ENCODE measurements at places on chromosomes 1 and 21.
A peak's percentile ranks its signal among the peaks of the same experiment; 100 is the strongest.

GRCh38 chr1:178503849-178504248 lies 7.1 kb upstream of the CLEC20A start:
- DNase-seq, result no peak

DNA sequence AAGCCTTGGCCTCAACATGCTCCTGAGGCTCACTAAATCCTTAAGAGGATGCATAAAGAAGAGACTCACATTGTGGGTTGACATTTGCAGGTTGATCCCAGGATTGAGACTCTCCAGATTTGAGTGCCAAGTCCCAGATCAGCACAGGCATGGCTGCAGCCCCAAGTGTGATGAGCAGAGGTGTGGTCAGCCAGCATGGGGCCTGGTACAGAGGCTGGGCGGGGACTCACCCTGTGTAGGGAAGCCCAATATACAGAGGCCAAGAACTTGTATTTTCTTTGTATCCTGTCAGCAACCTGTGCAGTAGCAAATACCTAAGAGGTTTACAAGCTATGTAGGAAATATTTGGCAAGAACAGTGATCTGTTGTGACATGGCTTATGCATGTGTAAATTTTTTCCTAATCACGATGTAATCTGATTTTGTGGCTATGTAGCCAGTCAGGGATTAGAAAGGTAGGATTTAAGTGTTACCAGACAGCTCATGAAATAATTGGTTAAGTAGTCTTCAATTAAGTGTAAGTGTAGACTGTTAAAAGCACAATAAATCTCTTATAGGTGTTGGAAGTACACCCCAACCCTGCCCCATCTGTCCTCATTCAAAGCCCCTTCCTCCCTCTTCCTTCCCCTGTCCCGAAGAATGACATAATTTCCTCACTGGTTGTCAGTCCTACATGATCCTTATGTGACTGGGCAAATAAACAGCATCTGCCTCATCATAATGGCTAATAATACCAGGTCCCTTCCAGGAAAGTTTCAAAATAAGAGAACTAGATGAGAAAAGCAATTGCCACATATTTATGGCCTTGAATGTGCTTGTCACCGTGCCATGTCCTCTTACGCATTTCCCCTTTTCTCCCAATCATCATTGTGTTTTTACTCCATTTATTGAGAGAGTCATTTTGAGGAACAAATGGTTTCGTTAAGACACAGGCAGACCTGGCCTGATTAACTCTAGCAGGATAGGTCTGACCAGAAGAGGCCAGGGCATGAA lies 120.9 kb downstream of the HLX start:
- DNase-seq, result peak; percentile 79

- no peak for DNase-seq
Observed at GRCh38 chr1:42047508-42047880, 105.7 kb upstream of the GUCA2B start.

DNA sequence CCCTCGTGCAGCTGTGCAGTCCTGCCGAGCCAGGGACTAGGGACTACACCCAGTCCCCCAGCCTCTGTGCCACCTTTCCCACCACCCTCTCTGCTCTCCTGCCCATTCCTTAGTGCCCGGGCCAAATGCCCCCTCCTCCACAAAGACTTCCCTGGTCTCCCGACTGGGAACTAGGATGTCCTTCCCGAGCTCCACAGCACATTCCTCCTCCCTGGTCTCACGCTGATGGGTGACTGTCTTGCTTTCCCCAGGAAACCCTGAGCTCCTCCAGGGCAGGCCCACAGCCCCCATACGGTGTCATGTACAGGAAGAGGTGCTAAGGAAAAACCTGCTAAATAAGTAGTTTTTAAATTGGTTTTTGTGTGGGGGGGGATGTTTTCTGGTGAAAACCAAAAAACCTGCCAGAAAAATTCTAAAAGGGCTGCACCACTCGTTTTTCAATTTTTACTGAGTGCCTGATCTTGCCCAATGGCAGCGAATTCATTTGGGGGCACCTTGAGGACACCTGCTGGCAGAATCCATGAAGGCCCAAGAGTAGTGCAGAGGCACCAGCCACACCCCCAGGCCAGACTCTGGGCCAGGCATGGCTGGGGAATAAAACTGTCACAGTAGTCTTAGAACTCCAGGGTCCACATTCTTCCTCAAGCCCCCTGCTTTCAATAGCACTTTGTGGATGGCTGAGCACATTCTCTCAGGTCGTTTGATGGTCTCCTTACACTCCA lies 50.4 kb downstream of the GLIS1 start:
- DNase-seq, result peak; percentile 45

GRCh38 chr1:215375381-215375780 lies 191.7 kb upstream of the KCTD3 start:
- DNase-seq, result no peak

DNA sequence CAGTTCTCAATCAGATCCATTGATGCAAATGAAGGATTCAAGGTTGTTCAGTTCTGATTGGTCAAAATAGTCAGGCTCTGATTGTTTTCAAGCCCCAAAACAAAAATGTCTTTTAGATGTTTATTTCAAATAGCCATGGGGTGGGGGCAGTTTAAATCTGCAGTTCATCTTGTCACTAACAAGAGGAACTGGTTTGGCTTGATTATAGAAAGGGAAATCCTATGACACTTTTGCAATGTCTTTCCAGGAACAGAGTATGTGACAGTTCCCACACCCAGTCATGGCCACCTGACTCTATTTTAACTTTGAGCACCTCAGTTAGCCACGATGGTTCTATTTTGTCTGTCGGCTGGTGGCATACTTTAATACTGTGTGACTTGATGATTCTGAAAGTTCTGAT lies 1544.1 kb downstream of the PLA2G4A start:
- DNase-seq, result peak; percentile 5

DNA sequence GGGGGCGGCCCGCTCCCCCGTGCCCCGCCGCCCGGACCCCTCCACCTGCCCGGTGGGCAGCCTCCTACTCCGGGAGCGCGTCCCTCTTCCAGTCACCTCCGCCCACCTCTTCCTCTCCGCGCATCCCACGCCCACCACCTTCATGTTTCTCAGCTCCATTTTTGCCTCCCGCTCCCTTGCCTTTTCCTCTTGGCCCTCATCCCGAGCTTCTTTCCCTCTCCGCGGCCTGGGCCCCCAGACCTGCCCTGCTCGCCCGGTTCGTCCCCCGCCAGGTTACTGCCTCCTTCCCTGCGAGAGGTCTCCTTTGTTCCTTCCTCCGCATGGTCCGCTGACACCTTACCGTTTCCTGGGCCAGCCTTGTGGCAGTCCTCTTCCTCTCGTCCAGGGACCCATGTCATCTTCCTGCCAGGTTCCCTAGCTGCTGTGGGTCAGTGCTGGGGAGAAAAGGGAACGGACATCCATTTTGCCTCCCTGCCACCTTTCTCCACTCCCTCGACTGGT lies 563 bp downstream of the QSOX1 start:
- DNase-seq, result no peak

DNA sequence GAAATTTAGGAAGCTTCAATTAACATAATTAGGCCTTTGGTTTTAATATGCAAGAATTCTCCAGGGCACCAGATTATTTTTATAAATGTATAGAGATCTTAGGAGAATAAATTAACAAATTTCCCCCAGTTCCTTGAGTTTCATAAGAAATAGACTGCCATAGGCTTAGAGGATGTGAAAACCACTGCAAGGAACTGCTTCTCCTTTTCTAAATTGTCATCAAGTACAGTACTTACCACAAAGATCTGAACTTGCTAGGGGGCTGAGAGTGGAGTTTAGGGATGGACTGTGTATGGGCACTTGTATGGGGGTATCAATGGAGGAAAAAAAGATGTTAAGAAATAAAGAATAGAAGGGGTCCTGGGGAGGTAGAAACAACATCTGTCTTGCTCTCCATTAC lies 31.1 kb downstream of the LHX8 start:
- DNase-seq, result no peak

All from hematopoietic multipotent progenitor cell treated with erythropoietin and hydrocortisone succinate and interleukin-3 and kit ligand, for 6 days (in vitro differentiated cells).